Natural killer cell (primary cell): ENCODE measurements at places on chromosomes 2 and 18. TPM values are rescaled to one million over a fixed set of nuclear protein-coding genes. Genes with fewer than 3 reads are reported as not detected.
A peak's percentile ranks its signal among the peaks of the same experiment; 100 is the strongest.

- H3K36me3 ChIP-seq = peaks cover 10% of the 10 kb centered on the region
- no peak for DNase-seq
- H3K27ac ChIP-seq = peak overlapping the region; percentile 26
Measured at GRCh38 chr2:43482961-43483360, 112.9 kb downstream of the THADA start.

DNA sequence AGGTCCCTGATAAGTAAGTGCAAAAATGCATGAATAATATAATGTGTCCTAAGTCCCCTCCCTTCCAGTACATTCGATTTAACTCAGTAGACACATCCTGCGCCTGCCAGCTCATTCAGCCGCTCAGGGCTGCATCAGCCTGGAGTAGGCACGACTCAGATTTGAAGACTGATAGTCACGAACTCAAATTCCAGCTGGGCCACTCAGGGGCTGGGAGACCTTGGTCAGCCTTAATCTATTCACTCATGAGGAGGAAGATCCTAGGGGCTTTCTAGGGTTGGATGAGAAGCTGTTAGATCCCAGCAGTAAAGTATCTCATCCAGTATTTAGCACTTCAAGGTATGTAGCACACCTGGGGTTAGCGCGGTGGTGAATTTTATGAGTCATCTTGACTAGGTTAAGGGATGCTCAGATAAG lies 98.9 kb upstream of the ODC1 start:
- H3K4me1 ChIP-seq = peaks cover 30% of the 10 kb centered on the region
- H3K4me3 ChIP-seq = no peak overlapping the region
- H3K27ac ChIP-seq = no peak overlapping the region

DNA sequence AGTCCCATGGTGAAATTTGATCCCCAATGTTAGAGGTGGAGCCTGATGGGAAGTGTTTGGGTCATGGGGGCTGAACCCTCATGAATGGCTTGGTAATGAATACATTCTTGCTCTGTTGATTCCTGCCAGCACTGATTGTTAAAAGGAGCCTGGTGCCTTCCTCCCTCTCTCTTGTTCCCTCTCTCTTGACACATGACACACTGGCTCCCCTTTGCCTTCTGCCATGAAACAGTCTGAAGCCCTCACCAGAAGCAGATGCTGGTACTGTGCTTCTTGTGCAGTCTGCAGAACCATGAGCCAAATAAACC lies 30.6 kb upstream of the EPC2 start:
- no peak overlapping the region for H3K27ac ChIP-seq
- no peaks in the 10 kb centered on the region for H3K27me3 ChIP-seq
- H3K4me3 ChIP-seq = no peak overlapping the region
- peaks cover 3% of the 10 kb centered on the region for H3K4me1 ChIP-seq
- DNase-seq = no peak

The IL36G gene
- not detected for total RNA-seq

The SNED1 gene
- total RNA-seq = 0.97 TPM

The DPYSL5 gene
- total RNA-seq = not detected

DNA sequence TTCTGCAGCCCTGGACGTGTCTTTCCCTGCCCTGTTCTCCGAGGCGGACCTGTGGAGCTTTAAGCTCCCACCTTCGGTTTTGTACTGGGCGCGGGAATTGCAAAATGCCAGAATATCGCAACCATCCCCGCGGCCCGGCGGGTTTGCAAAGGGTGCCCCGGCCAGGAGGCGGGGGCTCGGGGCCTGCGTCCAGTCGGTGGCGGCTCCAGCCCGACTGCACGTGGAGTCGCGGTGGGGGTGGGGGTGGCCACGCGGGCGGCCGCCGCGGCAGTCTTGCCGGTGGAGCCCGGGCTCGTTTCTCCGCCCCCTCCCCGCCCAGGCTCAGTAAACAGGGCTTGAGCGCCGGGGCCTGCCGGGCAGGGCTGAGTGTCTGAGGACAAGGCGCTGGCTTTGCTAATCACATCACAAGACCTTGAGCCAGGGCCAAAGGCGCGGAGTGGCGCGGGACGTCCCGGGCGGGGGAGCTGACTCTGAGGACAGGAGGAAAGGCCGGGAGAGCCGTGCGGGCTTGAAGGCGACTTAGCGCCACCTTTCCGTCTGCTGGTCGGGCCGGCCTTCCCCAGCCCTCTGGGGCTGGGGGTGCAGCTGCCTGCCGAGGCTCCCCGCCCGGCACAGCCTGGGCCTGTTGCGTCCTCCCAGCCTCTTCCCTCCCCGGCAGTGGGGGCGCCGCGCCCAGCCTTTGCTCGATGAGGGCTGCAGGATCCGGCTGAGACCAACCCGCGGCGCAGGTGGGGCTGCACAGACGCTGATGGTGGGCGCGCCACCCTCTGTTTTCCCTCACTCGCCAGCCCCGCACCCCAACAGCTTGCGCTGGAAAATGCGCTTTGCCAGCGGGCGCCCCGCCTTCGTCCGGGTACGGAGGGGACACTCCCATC lies 786 bp upstream of the ZFP36L2 start:
- peaks cover 27% of the 10 kb centered on the region for H3K4me1 ChIP-seq
- DNase-seq = peak; percentile 69

DNA sequence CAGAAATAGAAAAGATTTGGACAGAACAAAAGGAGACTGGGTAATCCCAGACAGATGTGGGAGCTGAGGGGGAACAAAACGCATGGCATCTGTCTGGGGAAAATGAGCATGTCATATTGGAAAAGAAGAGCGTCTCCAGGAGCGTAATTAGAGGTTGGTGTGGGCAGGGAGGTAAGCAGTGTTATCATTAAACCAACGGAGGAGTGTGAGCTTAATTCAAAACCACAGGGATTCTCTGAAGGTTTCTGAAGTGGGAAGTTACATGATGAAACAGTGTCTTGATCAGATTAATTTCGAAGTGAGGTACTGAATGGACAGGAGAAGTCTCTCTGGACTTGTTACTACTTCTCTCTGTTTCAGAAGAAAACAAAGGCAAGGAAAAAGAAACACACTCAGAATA lies 53.3 kb downstream of the DTNB start:
- no peak overlapping the region for H3K4me3 ChIP-seq
- DNase-seq = no peak
- no peak overlapping the region for H3K27ac ChIP-seq
- no peaks in the 10 kb centered on the region for H3K4me1 ChIP-seq
